Stimulated activated CD4-positive, alpha-beta T cell treated with anti-CD3 and anti-CD28 coated beads, Interleukin-1b, Interleukin-23, amount 100 ng/mL, for 1 hour (primary cell): ENCODE measurements at places on chromosomes 5 and 9.

GRCh38 chr5:143374496-143375217 is 28.8 kb downstream of the NR3C1 start:
- DNase-seq: no peak

GRCh38 chr9:127277099-127277498 is 12.5 kb downstream of the GARNL3 start:
- DNase-seq: no peak

DNA sequence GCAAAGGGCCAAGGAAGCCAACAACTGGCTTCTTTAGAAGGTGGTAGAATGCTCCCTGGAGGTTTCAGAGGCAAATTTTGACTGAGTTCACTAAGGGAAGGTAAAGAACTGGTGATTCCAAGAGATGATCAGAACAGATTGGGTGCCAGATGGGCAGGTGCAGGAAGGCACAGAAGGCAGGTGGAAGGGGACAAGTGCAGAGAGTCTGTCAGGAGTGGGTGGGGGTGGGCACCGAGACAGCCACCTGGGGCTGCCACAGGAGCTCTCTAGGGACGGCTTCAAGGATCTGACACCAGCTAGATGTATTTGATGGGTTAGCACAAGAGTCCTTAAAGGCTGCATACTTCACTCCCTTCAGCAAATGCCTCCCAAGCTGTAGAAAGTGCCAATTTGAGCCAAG is 207.3 kb downstream of the PTTG1 start:
- DNase-seq: no peak

GRCh38 chr5:77637998-77638762 is at the start of gene OTP:
TSS of gene OTP (minus strand) at chr5:77638713. CDS start at chr5:77638549, 164 bp downstream.
- no peak for DNase-seq

DNA sequence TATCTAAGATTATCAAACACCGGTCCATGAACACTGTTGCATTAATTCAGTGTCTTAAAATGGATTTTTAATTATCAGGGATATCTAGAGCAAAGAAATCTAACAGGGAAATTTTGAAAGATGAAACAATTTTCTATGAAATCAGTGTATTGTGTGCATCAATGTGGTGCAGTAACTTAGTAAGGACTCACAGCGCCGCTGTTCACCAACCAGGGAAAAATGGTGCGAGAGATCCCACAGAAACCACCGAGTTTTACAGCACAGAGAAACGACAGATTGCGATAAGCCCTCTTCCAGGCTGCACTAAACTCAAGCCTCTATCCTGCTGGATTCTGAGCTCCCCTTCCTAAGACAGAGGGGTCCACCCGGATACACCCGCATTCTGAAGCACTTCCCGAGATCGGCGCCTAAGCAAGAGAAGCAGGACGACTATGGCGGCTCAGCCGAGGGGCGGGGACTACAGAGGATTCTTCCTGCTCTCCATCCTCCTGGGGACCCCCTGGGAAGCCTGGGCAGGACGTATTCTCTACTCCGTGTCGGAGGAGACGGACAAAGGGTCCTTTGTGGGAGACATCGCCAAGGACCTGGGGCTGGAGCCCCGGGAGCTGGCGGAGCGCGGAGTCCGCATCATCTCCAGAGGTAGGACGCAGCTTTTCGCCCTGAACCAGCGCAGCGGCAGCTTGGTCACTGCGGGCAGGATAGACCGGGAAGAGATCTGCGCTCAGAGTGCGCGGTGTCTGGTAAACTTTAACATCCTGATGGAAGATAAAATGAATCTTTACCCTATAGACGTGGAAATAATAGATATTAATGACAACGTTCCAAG is at the start of gene PCDHGA7:
PCDHGA7 (plus strand) TSS at position 274 of the 826 bp plus-strand sequence; CDS start at position 432, 158 bp downstream.
- no peak for DNase-seq

- no peak for DNase-seq
Observed at GRCh38 chr5:35665096-35665495, 47.4 kb downstream of the SPEF2 start.

GRCh38 chr5:128192368-128192767 is 108.8 kb downstream of the SLC12A2 start:
- DNase-seq: no peak

DNA sequence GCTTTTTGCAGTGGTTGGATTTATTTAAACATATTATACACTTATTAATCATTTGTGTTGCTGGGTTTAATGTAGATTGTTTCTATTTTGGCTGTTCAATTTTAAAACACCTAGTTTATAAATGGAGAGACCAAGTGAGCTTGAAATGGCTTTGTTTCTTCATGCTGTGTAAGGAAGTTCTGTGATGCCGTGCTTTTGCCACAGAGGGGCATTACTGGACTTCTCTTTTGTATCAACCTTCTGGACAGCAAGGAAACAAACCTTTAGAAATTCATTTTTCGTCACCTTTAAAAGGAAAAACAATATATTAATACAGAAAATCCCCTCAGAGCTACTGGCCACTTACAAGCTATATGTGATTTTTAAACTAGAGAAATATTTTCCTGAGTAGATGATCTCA is 81.9 kb downstream of the DMRTA1 start:
- no peak for DNase-seq

DNA sequence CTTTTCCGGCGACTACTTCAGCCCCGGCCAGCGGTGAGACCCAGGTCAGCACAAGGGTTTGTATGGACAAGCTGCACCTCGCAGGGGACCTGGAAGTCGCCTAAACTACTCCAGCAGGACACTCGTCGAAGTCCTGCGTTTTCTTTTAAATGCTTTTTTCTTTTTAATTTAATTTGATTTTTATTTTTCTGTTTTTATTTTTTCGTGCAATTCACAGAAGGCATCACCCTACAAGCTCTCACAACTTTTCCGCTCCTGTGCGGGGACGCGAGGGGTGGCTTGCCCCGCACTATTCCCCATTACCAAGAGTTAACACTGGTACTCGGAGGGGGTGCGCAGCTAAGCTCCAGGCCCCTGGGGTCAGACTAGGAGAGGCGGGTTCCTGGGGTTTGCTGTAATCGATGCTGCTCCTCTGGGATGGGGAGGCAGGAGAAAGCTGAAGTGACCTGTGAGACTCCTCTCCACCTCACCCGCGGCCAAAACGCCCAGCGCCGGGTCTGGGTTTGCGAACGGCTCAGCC is 1.3 kb downstream of the EDIL3 start:
- DNase-seq: no peak

DNA sequence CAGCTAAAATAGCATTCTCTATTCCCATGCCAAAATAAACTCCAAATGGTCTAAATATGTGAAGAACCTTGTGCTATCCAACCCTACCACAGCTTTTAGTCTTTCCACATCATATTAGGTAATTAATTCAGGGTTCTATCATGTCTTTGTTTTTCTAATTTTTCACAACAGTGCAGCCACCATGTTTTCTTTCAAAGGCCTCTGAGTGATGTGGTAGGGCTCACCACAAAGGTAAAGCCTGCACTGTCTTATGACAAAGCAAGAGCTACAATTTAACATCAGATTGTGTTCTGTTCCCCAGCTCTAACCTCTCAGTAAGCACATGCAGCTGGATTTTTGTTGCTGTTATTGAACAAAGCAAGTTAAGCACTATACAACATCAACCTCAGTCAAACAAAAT is 52.4 kb downstream of the MEF2C start:
- DNase-seq: no peak

DNA sequence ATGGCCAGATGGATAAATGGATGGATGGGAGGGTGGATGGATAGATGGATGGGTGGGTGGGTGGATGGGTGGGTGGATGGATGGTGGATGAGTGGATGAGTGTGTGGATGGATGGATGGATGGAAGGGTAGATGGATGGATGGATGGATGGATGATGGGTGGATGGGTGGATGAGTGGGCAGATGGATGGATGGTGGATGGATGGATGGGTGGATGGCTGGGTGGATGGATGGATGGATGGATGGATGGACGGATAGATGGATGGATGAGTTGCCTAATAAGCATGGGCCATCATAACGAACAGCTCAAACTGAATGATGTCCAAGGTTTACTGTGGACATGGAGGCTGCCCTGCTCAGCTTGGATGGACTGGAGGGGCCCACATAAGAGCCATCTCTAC is 89.8 kb upstream of the SMIM23 start:
- DNase-seq: no peak

DNA sequence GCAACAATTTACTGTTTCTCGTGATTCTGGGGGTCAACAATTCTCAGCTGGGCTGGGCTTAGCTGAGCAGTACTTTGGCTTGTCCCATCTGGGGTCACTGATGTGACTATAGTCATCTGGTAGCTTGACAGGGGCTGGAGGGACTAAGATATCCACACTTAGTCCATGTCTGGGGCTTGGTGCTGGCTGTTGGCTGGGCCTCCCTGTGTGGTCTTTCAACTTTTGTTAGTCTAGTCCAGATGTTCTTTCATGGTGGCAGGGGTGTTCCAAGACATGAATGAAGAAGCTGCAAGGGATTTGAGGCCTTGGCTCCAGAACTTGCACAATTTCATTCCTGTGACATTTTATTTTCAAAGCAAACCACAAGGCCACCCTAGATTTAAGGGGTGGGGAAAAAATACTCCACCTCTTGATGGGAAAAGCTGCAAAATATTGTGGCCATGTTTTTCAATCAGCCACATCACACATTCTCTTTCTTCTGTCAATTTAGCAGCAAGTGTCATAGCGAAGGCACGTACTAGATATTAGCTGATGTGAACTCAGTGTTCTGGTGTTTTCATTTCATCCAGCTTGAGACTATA is 59.2 kb downstream of the TSSK1B start:
- no peak for DNase-seq

- no peak for DNase-seq
Observed at GRCh38 chr5:135243556-135244285, 155.3 kb downstream of the MACROH2A1 start.

- DNase-seq: no peak
Observed at GRCh38 chr9:2469681-2470221, 151.8 kb upstream of the VLDLR start.

DNA sequence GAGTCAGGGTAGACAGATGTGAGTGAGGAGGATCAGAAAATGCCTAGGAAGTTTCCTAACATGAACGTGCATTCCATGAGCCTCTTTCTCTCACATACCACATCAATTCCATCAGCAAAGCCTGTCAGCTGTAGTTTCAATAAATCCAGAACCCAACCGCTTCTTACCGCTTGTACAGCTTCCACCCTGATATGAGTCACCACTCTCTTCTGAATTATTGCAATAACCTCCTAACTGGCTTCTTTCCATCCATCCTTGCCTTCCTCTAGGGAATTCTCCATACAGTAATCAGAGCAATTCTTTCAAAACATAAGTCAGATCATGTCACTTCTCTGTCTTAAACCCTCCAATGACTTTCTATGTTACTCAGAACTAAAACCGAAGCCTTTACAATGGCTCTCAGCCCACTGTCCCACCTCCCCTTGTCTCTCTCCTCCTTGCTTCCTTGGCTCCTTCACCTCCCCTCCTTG is 8.1 kb upstream of the RAD23B start:
- DNase-seq: no peak

- no peak for DNase-seq
Observed at GRCh38 chr9:105216440-105217178, 27.8 kb upstream of the SLC44A1 start.
